ENCODE measurements at places on chromosomes 1 and 21.

DNA sequence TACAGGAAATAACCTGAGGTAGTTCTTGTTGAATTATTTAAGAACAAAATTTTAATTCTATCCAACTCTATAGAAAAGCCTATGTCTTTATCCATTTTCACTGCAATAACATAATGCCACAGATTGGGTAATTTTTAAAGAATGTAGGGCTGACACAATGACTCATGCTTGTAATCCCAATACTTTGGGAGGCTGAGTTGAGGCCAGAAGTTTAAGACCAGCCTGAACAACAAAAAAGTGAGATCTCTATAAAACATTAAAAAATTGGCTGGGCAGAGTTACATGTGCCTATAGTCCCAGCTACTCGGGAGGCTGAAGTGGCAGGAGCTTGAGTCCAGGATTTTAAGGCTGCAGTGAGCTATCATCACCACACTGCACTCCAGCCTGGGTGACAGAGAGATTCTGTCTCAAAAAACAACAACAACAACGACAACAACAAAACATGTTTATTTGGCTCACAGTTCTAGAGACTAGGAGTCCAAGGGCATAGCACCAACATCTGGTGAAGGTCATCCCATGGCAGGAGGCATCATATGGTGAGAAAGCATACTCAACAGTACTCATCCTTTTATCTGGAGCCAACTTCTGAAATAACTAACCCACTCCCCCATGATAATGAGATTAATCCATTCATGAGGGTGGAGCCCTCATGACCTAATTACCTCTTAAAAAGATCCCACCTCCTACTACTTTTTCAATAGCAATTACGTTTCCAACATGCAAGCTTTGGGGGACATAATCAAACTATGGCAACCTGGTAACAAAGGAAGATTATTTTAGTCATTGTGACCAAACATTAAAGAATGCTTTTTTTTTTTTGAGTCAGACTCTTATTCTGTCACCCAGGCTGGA is 59.6 kb downstream of the ABL2 start:
- no peak for DNase-seq

DNA sequence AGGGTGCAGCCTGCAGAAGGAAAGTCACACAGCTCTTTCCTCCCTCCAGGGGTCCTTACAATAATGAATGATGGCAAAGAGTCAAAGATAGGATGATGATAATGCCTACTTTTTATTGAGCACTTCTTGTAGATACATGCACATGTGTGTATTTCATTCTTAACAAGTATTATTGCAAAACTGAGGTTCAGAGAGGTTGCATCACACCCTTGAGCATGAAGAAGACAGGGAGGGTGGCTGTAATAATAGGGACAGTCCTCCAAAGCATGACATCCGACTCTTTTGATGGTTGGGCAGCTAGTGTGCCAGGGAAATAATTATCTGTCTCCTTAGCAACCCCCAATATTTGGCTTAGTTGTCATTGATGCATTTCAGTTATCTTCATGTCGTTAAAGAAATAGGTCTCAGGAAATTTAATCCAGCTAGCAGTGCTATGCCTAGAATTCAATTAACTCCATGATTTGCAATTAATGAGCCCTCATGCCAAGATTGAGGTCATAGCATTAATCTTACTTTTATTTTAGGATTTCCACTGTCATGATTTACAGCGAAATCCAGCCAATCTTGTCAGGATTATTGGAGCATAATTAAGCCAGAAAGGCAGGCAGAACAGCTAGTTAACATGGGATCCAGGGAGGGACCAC is 35.0 kb downstream of the DNAJC6 start:
- no peak for DNase-seq

DNA sequence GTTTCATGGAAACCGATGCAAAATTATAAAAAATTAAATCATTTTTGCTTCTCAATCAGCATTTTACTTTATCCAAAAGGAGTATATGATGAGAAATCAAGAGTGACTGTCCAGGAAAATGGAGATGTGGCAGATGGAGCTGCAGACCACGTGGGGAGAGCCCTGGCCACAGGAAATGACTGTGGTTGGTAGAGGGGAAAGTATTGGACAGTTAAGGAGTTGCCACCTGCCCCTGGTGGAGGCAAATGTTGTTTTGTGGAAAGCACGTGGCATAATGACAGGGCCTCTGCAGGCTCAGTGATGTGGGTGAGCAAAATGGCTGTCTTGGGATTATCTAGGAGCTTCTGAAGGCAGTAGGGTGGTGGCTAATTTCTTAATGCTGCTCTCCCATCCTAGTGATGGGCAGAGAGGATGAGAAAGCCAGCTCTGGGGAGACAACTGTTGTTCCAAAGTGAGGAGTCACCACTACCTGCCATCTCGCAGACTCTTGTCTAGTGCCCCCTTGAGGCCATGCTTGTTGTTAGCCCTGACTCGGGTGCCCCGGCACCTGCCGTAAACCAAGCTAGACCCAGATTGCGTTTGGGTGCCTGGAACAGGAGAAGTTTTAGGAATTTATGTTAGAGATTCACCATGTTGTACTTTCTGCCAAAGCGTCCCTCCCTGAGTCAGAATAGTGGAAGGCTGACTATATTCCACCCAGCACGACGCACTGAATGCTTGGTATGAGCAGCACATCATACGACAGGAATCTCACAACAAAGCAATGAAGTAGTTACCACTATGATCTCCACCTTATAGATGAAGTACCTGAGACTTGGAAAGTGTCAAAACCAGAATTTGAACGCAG is 144.0 kb downstream of the ROR1 start:
- no peak for DNase-seq

GRCh38 chr1:35844826-35845225 is 37.0 kb downstream of the AGO4 start:
- DNase-seq: no peak

GRCh38 chr1:21955501-21956281 is 18.6 kb upstream of the HSPG2 start:
- DNase-seq: no peak

- no peak for DNase-seq
Observed at GRCh38 chr1:29602203-29602602, 365.9 kb downstream of the PTPRU start.

GRCh38 chr1:181013144-181013543 is 9.5 kb downstream of the STX6 start:
- no peak for DNase-seq

- no peak for DNase-seq
Observed at GRCh38 chr1:236861560-236862218, 66.6 kb downstream of the MTR start.

DNA sequence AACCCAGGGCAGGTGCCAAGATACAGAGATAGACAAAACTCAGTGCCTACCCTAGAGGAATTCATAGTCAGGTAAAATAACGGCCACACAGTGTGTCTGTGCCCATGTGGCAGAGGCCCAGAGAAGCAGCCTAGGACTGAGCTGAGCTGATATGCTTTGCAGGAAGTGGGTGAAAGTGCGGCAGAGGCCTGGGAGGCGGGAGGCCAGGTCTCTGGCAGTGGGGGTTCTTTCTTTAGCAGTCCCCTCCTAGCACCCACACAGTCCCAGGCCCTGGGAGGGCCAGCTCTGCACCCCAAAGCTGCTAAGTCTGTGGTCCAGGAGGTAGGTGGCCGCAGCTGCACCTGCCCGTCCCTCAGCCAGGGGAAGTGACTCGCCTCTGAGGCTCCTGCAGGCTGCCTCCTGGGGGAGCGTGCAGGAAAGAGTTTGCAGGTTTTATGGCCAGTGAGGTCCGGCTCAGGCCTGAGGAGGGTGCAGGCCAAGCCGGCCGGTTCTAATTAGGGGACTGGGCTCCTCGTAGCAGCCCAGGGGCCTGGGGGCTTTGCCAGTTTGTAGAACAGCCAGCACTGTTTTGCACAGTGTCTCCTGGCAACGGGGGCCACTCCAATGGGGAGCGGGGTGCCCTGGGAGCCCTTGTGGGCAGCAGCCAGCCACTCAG is 107.9 kb downstream of the SPSB1 start:
- DNase-seq: no peak

DNA sequence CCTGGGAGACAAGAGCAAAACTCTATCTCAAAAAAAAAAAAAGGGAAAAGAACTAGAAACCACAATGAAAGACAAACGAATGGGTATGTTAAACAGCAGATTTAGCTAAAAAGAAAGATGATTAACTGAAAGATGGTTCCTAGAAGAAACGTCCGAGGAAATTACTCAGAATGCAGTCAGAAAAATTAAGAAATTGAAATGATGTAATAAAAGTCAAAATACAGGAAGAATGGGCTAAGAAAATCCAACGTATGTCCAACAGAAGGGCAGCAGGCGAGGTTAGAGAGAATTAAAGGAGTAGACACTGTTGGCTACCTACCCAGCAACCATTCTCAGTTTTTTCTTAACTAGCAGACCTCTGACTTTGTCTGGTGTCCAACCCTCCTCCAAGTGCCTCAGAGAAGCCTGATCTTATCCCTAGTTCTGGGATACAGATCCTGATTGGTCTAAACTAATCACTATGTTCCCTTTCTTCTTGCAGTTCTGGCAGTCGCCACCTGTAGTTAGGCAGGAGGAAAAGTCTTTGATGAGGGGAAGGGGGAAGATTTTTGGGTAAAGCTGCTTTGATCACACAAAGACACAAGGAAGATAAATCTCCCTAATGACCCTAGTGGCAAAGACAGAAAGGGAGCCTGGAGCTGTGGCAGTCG is 25.7 kb downstream of the GPR161 start:
- no peak for DNase-seq

GRCh38 chr1:27031235-27032118 is 18.8 kb upstream of the TENT5B start:
- no peak for DNase-seq

DNA sequence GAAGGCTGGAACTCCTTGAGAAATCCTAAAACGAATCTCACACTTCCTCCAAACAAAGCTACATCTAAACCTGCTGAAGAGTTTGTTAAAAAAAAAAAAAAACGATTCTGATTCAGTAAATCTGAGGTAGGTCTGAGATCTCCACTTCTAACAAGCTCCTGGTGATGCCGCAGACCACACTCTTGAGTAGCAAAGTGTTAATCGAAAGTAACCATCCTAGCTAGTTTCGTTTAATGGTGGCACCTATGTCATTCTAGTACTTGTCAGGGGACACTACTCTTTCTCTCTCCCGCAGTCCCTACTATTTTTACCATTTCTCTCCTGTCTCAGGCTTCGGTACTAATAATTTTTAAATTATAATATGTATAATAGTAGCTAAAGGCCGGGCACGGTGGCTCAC is 2.1 kb downstream of the CLCC1 start:
- DNase-seq: no peak

- DNase-seq: no peak
Observed at GRCh38 chr21:37800456-37801061, 115.7 kb downstream of the KCNJ6 start.

DNA sequence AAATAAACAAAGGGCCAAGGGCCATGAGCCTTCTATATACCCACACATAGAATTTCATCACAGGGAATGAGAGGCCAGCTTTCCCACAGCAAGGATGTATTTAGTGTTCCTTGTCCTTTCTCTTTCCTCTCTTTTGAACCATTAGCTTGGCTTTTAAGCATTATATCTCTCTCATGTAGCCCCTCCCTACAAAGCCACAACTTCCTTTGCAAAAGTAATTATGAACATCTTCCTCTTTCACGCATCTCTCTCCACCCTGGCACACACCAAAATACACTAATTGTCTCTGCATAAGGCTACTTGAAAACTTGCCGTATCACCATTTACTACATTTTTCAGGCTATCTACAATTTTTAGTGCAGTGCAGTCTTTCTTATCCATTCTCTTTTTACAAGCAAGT is 1.9 kb upstream of the AK5 start:
- no peak for DNase-seq

DNA sequence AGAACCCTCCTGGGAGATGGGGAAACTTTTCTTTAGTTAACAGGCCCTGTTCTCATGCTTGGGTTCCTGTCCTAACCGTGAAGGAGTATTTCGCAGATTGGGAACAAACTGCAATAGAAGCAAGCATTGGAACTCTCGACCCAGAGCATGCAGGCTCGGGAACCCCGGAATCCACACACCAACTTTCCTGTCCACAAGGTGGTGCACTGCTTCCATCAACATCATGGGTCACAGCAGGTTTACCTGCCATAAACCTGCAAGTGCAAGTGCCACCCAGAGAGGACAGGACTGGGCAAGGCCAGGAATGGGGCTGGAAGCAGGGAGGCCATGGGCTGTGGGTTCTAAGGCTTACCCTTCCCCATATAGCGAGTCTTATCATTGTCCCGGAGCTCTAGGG is 6.9 kb downstream of the ENO1 start:
- DNase-seq: no peak

GRCh38 chr1:175804561-175804960 is 61.2 kb upstream of the TNR start:
- DNase-seq: no peak

DNA sequence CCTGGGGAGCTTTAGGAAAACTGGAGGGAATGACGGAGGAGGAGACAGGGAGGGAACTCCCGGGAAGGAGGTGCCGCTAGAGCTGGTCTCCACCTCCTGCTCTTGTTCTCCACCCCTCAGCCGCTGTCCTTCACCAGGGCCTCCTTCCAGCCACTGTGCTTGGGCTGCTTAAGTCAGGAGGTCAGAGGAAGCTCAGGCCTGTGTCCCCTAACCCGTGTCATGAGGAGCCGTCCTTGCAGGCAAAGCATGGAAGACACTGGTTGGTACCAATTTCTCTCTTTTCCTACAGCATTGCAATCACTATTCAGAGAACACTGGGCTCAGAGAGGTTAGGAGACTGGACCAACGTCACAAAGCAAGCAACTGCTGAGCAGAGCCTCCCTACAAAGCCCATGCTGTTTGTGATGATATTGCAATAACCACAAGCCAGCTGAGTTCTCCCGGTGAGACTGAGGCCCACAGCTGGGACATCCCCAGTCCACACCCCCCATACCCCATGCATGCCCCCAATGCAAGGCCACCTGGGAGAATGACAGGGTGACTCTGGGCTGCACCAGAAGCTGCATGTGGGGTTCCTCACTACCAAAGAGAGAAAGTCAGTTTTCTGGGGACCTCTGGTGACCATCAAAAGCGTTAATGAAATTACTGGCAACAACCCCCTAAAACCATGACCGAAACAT is 427.5 kb downstream of the NPHP4 start:
- no peak for DNase-seq

DNA sequence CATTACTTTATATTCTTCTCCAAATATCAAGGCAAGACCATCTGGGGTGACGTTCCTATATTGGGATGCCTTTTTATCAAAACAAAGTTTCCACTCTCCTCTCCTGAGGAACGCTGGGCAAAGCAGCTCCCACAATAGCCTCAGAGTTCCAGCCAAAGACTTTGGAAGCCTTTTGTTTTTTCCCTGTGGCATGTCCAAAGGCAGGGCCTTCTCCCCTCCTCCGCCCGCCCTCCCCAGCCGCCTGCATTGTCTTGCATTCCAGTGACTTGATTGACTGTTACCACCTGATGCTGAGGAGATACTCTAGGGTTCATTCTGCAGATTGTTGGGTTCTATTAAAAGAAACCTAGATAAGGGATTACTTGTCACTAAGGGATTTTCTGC is 43.5 kb downstream of the PROX1 start:
- no peak for DNase-seq

DNA sequence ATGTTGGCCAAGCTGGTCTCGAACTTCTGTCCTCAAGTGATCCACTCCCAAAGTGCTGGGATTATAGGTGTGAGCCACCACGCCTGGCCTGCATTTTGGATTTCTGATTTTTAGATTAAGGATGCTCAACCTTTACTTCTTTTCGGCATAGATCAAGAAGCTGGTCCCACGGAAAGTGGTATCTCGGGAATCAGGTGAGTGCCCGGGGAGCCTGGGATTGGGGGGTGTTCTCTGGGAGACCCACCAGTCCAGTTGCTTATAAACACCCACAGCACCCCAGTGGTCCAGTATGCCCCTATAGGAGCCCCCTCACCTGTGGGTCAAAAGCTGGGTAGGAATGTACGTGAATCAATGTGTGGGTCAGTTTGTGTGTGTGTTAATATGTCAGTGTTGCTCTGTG is 3.2 kb downstream of the SH3D21 start:
- DNase-seq: no peak

Data from NCI-H1436 treated with DMSO at 0.1 percent for 48 hours (cell line).